Epithelial cell of alveolus of lung (primary cell): ENCODE measurements at places on chromosomes 3 and 15. TPM values are rescaled to one million over a fixed set of nuclear protein-coding genes. Genes with fewer than 3 reads are reported as not detected.

The KNG1 gene
- total RNA-seq, result not detected in 2 replicates

The CCDC54 gene
- not detected in 2 replicates for total RNA-seq

The PSTPIP1 gene
- total RNA-seq, result 1.4 and 1.8 TPM in 2 replicates

The HDGFL3 gene
- total RNA-seq, result 24.4 and 36.5 TPM in 2 replicates

The MESP2 gene
- total RNA-seq, result 1.0 and 2.0 TPM in 2 replicates

The IFT80 gene
- 31.5 and 32.1 TPM in 2 replicates for total RNA-seq
